ENCODE measurements at places on chromosomes 12 and 14.
A peak's percentile ranks its signal among the peaks of the same experiment; 100 is the strongest.

- DNase-seq = no peak
- peaks cover 41% of the 10 kb centered on the region for H3K36me3 ChIP-seq
- H3K27ac ChIP-seq = no peak overlapping the region
- no peak overlapping the region for H3K4me3 ChIP-seq
- no peaks in the 10 kb centered on the region for H3K4me1 ChIP-seq
Observed at GRCh38 chr14:35068238-35069012, 22.4 kb downstream of the FAM177A1 start.

DNA sequence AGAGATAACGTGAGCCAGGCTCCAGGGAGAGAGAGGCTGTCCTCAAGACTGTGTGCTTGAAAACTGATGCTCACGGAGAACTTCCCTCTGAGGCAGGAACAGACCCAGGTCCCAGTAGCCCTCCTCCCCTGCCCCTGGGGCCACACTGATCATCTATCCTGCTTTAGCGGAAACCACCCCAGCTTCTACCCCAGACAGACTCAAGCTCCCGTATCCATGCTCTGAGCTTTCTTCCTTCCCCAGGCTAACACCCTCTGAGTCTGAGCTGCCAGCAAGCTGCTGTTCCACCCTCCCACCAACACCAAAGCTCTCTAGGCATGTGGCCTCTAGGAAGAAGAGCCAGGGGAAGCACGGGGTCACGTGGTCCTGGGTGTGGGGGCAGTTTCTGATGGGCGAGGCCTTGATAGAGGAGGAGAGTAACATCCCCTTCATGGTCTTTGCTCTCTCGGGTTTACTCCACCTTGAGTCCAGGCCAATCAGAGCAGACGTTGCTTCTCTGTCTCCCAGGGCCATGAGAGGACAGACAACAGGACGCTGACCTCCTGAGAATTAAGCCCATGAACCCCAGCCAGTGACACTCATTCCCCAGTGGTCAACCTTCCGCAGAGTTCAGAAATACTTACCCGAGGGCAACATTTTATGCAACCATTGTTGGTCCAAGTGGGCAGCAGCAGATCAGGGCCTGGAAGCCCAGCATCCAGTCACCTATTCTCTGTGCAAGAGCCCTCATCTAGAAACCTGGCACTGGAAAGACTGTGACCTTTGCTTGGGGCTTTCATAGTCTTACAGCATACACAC lies 1.4 kb downstream of the PCK2 start:
- peaks cover 23% of the 10 kb centered on the region for H3K36me3 ChIP-seq
- peaks cover 35% of the 10 kb centered on the region for H3K4me1 ChIP-seq
- peak overlapping the region; percentile 97 for H3K4me3 ChIP-seq

DNA sequence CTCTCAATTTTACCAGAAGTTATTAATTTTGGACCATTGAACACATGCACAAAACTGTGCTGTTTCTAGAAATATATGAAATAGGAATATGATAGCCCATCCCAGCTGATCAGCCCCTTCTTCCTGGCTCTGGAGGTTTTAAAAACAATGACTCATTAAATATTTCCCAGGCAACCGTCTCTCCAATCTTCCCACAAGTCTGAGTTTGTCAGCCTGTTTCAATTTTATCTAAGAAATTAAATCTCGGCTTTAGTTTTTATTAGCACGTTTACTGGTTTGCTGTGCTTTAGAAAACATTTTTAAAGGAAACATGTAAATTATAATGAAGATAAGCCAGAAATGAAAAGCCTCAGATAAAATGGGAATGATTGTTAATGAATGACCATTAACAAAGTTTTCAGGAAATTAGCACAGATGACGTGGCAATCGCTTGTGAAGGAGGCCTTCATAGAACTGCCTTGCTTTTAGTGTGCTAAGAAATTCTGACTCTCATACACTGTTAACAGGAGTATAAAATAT lies 89.3 kb upstream of the RAP1B start:
- H3K4me1 ChIP-seq = peaks cover 7% of the 10 kb centered on the region
- no peaks in the 10 kb centered on the region for H3K36me3 ChIP-seq
- H3K4me3 ChIP-seq = no peak overlapping the region
- no peak overlapping the region for H3K27ac ChIP-seq
- DNase-seq = no peak

- H3K4me3 ChIP-seq = no peak overlapping the region
- no peak overlapping the region for H3K27ac ChIP-seq
- H3K4me1 ChIP-seq = no peaks in the 10 kb centered on the region
- no peaks in the 10 kb centered on the region for H3K36me3 ChIP-seq
- no peaks in the 10 kb centered on the region for H3K27me3 ChIP-seq
Observed at GRCh38 chr12:61993734-61994345, 266.4 kb upstream of the USP15 start.

DNA sequence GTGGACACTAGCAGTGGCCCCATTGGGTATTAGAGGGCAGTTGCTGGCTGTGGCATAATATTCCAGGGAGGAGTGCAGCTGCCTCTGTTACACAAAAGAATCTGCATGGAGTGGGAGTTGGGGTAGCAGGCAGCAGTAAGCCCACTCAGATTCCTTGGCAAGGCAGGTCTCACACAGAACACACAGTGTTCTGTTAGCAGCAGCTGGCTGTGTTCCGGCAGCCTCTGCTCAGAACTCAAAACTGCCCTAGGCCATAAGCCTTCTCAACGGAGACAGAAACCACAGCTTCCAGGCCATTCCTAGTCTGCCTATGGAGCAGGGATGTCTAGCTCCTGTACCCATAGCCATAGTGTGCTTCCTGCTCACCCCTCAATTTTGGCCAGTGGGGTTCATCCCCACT lies 1085.4 kb downstream of the SLC6A15 start:
- no peaks in the 10 kb centered on the region for H3K27me3 ChIP-seq
- H3K4me1 ChIP-seq = peaks cover 7% of the 10 kb centered on the region
- no peak overlapping the region for H3K4me3 ChIP-seq
- H3K27ac ChIP-seq = no peak overlapping the region
- no peaks in the 10 kb centered on the region for H3K36me3 ChIP-seq
- no peak for DNase-seq

DNA sequence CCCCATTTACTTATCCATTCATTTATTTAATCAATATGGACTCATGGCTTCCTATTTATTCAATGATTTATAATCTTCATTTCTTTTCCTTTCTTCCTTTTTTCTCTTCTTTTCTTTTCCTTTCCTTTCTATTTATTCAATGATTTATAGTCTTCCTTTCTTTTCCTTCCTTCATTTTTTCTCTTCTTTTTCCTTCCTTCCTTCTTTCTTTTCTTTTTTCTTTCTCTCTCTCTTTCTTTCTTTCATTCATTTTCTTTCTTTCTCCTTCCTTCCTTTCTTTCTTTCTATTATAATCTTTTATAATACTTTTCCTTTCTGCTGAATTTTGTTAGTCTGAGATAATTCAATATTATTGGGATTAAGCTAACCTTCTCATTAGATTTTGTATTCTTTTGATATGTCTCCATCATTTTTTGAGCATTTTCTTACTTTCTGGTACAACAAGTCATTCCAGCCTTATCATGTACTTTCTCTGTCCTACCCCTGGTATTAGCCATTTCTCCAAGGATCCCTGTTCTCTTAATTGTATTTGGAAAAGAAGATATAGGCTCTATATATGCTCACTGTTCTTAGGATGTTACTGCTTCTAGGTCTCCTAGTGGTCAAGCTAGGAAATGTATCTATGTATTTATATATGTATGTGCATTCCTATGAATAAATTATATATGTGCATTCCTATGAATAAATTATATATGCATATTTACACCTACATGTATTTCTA lies 12.1 kb downstream of the LACRT start:
- H3K4me1 ChIP-seq = no peaks in the 10 kb centered on the region
- no peaks in the 10 kb centered on the region for H3K36me3 ChIP-seq
- no peak overlapping the region for H3K27ac ChIP-seq
- no peak overlapping the region for H3K4me3 ChIP-seq

DNA sequence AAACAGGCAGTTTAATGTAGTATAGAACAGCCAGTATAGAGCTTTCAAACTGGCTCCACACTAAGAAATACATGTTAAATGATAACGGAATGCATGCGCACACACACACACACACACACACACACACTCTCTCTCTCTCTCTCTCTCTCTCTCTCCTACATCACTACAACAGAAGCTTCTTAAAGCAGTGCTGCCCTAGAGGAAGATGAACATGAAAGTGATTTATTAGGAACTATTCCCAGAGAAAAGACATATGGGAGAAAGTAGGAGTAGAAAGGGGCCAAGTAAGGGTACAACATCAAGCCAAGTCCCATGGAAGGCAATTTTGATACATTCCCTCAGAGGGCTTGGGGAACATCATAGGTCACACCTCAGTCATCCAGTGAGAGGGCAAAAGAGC lies 16.4 kb upstream of the DHRS4 start:
- peaks cover 8% of the 10 kb centered on the region for H3K36me3 ChIP-seq
- H3K27me3 ChIP-seq = no peaks in the 10 kb centered on the region
- DNase-seq = no peak
- H3K4me1 ChIP-seq = no peaks in the 10 kb centered on the region
- no peak overlapping the region for H3K27ac ChIP-seq

DNA sequence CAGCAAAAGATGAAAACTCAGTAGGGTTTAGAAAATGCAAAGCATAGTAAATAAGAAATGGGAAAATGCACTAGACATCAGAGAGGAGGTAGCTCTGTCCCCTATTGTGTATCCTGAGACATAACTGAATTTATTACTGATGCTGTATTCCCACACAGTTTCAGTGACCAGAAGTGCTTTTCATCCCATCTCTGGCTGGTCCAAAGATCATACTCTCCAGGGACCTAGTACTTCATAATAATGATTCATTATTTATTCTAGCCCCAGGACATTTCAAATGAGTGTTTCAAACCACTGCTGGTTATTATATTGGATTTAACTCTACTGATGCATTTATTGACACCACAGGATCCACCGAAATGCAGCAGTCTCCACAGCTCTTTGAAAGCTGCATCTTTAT lies 163.3 kb downstream of the PAWR start:
- no peaks in the 10 kb centered on the region for H3K4me1 ChIP-seq
- no peak overlapping the region for H3K4me3 ChIP-seq
- no peak for DNase-seq
- H3K27me3 ChIP-seq = no peaks in the 10 kb centered on the region

DNA sequence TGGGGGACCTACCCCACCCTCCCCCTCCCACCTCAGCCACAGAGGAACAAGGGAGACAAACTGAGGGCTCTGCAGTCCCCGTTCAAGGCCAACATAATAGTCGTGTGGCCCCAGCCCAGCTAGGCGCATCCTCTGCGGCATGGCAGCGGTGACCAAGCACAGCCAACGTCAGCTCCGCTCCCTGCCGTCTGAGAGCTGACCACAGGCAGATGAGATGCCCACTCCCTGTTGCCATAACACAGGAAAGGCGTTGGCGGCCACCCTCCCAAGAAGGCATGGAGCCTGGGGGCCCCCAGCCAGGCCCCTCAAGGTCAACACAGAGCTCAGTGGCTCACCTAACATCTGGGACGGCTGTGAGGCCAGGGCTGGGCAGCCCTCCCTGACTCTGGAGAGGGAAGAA lies 32.6 kb upstream of the UBC start:
- DNase-seq = no peak
- no peak overlapping the region for H3K4me3 ChIP-seq
- peaks cover 70% of the 10 kb centered on the region for H3K36me3 ChIP-seq

All from suprapubic skin (tissue), 4 donors.